ENCODE measurements at places on chromosomes 12 and 14.

GRCh38 chr12:105977652-105978051 lies 161.1 kb downstream of the NUAK1 start:
- no peak for DNase-seq

GRCh38 chr12:120100630-120101029 lies 15.9 kb downstream of the RAB35 start:
- DNase-seq: peak; percentile 66

DNA sequence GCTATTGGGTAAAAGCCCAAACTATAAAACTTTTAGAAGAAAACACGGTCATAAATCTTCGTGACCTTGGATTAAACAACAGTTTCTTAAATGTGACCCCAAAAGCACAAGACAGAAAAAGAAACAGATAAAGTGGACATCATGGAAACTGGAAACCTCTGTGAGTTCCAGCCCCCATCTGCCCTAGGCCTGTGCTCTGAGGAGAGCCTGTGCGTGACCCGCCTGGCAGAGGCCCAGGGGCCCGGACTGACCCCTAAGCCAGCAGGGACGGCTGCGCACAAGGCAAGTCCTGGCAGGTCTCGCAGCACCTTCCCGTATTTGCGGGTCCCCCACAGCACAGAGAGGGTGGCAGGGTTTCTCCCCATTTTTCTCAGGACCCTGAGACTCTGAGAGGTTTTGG lies 76.0 kb downstream of the CHGA start:
- DNase-seq: no peak

GRCh38 chr14:101027291-101027690 lies 123.8 kb upstream of the RTL1 start:
- DNase-seq: no peak

- DNase-seq: no peak
Observed at GRCh38 chr12:63808631-63809030, 28.9 kb downstream of the RXYLT1 start.

- no peak for DNase-seq
Observed at GRCh38 chr14:100873096-100873482, 30.4 kb downstream of the RTL1 start.

DNA sequence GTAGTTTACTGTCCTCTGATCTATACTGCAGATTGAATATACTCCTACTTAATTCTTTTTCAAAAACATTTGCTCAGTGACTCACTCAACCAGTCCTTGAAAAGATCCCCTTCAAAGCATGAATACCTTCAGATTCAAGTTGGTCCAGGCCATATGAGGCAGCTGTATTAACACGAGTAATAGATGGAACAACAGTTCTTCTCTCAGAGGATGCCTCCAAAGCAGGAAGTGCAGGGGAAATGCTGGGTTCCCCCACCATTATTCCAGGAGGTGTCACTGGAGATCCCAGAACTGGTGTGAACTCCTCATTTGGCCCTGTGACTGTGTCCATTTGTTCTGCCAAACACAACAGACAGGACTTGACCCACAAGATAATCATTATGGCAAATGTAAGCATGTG lies 20.6 kb downstream of the ARMH4 start:
- no peak for DNase-seq

- no peak for DNase-seq
Observed at GRCh38 chr12:63782466-63782865, 2.8 kb downstream of the RXYLT1 start.

- no peak for DNase-seq
Observed at GRCh38 chr12:5623411-5623810, 191.5 kb downstream of the NTF3 start.

- DNase-seq: no peak
Observed at GRCh38 chr12:46300910-46301309, 32.1 kb upstream of the SLC38A1 start.

DNA sequence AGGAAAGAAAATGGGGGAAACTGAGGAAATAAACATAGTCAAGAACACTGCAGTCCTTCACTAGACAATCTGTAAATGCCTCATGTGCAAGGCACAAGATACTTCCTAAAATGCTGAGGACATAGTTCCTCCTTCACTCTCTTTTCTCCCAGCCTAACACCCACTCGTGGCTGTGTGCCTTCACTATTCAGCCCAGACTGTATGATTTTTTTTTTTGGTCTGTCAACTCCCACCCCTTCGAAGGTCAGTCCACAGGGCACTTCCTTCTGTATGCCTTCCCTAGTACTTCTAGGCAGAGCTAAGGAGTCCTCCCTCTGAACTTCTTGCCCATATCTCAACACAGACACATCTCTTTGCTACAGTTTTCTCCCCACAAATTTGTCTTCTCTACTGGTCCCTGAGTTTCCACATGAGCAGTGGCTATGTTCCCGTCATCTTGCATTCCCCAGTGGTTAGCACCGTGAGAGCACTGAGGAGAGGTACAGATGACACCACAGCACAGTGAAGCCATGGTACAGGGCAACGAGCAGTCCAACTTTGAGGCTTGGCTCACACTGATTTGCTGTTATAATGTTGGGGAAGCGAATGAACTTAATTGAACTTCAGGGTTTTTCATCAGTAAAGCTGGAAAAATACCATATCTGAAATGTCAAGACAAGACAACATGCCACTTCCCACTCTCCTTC lies 24.1 kb upstream of the SYCP3 start:
- no peak for DNase-seq

- DNase-seq: no peak
Observed at GRCh38 chr12:1373901-1374735, 220.3 kb downstream of the FBXL14 start.

DNA sequence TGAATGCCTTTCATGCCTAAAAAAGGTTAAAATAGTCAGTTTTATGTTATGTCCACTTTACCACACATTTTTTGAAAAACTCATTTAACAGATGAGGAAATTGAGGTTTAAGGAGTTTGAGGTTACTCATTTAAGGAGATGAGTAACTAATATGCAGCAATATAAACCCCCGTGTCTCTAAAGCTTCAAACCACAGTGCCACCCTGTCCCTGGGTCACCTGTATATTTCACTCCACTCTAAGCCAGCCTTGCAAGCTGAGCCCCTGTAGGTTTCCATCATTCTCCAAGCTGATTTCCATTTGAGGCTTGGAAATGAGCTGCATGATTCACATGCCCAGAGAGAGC lies 64.4 kb downstream of the NUAK1 start:
- DNase-seq: no peak

DNA sequence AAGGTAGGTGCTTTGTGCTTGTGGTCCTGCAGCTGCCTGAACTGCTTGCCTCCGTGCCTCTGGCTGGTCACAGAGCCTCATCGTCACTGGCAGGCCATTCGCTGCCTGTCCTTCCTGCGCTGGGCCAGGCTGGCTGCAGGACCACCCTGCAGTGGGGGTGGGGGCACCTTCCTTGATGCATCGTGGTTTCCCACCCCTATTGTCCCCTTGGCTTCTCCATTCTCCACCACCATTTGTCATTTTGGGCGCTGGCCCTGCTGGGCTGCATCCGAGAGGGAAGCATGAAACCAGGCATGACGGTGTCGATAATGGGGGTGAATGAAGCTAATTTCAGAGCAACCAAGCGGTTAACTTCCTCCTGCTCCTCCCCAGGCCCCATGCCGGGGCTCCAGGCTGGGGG lies 127.7 kb downstream of the NRXN3 start:
- DNase-seq: no peak

DNA sequence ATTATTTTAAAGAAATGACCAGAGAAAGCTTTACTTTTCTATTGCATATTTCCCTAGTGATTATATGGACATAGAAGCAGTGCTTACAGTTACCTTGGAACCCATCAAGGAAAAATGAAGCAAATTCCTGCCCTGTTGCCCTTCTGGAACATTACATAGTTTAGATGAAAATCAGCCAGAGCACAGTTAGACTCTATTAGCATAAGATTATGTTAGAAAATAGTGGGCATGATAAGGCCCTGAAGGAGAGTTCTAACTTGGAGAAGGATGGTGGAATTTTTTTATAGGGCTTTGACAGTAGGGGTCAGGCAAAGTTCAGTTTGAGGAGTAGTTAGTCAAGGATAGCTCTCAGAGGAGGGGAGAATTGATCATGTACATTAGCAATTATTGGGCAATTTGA lies 74.3 kb downstream of the FUT8 start:
- DNase-seq: no peak

DNA sequence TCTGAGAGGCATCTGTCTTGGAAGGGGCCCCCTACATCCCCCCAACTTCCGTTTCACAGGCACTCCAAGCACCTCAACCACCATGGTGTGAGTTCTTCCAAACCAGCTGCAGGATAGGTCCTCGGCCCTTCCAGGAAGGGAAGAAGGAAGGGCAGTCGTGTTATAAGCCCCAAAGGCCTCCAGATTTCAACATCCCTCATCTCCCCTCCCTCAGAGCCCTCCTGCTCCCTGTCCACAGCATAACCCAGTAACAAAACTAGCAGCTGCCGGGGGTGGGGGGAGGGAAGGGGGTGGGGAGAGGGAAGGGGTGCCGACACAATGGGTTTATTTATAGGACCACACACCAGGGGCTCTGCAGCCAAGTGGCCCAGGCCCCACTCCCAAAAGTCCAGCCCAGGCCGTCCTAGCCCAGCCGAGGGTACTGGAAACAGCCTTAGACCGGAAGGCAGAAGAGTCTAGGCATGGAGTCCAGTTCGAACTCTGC lies 18.3 kb downstream of the NCKAP5L start:
- no peak for DNase-seq

GRCh38 chr14:37114002-37114401 lies 58.4 kb downstream of the SLC25A21 start:
- no peak for DNase-seq

DNA sequence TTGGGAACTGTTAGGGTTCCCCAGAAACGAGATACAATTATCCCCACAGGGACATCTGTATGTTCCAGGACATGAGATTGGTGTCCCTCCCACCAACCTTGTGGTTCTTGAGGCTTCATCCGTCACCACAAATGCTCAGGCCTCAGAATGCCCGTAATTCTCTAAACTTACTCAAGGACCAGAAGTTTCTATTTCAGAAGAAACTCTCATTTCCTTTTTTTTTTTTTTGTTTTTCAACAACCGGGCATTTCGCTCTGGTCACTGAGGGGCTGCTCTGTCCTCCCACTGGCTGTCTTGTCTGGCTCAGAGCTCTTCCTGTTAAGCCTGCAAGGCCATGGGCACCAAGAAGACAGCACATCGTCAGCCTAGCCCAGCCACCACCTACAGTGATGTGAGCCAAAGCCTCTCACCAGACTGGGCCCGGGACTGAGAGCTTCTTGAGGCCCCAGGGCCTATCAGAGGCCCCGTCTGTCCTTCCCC lies 36.2 kb downstream of the VDR start:
- no peak for DNase-seq

GRCh38 chr12:4802841-4803240 lies 82.6 kb downstream of the GALNT8 start:
- no peak for DNase-seq

DNA sequence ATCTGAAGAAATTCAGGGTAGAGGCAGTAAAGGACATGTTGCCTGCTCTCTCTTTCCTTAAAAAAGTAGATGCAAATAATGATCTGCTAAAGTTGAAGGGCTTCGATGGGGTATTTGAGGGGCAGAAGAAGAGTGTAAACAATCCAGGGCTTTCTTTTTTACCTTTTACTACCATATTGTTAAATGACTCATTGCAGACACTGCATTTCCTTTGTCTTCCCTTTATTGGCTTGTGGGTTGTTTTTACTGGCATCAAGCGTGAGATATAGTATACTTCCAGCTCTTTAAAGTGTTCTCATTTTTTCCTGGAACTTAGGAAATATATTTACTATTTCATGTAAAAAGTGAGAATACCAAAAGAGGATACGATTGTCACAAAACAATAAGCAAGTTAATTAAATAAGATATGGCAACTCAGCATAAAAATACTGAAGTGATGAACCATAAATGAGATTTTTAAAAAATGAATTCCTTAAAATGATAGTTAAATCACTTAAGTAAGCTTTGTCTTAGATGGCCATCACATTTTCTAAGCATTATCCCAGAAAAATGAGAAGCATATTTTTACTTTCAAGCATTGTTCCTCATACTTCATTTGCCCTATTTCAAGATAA lies 72.3 kb upstream of the KRAS start:
- DNase-seq: no peak

DNA sequence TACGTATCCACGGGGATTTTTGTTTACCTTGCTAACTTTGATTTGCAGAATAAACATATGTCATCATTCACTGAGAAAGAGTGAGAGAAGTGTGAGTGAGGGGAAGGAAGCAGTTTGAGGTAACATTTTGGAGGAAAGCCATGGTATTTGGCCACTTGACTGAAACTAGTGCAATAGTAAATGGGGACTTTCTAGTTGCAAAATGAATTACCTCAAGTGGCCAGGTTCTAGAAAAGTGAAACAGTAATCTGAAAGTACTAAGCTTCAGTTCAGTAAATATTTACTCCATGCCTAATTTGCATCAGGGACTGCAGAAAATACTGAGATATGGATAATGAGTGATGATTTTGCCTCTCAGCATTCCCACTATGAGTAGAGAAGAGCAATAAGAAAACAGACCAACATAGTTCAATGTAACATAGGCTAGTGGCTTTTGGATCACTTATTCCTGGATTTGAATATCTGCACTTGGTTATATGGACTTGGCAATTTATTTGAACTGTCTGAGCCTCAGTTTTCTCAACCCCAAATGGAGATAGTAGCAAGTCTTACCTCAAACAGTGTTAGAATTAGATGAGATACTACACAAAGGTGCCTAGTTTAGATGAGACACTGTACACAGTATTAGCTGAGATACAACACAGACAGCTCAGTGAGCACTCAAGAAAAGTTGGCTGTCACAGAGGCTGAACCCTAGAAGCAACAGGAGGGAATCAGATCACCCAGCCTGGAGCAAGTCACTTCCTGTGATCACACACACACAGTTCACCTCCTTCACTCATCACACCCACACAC lies 439.1 kb downstream of the NPAS3 start:
- DNase-seq: no peak

DNA sequence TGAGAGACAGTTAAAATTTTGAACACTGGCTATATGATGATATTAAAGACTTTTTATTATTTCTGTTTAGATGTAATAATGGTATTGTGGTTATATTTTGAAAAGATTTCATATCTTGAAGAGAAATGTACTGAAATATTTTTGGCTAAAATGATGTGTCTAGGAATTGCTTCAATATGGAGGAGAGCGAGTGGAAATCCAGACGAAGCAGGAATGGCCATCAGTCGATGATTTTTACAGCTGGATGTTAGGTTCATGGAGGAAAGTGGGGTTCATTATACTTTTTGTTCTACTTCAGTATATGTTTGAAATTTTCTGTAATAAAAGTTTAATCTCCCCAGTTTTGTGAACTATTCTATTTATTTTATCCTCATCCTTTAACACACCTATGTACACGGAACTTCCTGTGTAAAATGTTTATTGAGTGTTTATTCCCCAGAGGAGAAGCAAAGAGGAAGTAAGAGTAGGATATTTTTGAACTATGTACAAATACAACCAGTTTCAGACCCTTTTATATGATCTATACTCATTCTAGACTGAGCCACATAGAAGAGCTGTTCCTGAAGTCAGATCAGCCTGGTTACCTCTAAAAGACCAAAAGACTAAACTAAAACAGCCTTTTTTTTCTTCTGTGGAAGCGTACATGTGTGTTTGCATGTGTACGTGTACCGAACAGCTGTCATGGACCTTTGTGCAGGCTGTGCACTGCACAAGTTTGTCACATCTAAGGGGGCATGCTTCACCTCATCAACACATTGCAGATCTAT lies 211.0 kb upstream of the NUDT4 start:
- no peak for DNase-seq

GRCh38 chr14:98323836-98324235 lies 948.2 kb downstream of the BCL11B start:
- DNase-seq: no peak

GRCh38 chr12:55829967-55830600 lies 697 bp upstream of the DNAJC14 start:
- peak; percentile 57 for DNase-seq

GRCh38 chr12:106226884-106227640 lies 20.8 kb downstream of the CKAP4 start:
- DNase-seq: no peak

Data from head of caudate nucleus (tissue), 42 donors.